ENCODE measurements at places on chromosomes 11 and 22. TPM values are rescaled to one million over a fixed set of nuclear protein-coding genes. Genes with fewer than 3 reads are reported as not detected.

The MOV10L1 gene
- total RNA-seq = not detected

The FHIP1B gene
- total RNA-seq = 48.7 TPM

The NECTIN1 gene
- 3.5 TPM for total RNA-seq

The TEX54 gene
- not detected for total RNA-seq

- no peak for DNase-seq
Observed at GRCh38 chr11:69509381-69509780, 27.9 kb downstream of the LINC01488 start.

DNA sequence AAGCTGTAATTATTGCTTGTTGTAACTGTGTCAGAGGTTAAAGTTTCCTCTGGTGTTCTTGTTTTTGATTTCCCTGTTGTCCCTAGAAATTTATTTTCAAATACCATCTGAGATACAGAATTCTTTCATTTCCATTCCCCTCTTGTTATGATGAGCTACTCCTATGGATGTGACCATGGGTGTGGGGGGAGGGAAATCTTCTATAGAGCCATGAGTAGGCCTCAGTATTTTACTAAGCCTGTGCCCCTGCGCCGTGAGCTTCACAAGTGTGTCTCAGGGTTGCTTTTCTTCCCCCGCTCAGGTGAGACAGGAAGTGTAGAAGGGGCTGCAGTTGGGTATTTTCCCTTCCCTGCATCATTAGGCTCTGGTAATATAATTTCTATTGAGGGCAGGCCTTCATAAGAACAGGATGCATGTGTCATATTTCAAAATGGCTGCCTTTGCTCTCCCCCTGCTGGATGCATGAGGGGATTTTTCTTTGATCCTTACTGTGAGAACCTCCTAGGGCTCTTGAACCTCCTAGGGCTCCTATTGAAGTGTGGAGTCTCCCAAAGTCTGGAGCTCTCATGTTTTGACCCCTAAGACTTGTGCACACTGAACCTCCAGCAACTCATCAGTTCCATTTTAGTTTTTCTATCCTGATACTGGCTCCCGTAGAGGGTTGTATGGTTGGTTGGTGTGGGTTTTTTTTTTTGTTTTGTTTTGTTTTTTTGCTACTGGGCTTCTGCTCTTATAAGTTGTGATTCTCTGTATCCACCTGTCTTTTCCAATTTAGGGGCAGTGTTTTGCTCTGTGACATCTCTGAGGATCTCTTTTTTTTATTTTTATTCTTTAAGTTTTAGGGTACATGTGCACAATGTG, 658.2 kb downstream of the NTM start:
- no peak for DNase-seq

GRCh38 chr11:16099343-16099900, 256.9 kb downstream of the SOX6 start:
- no peak for DNase-seq
